ENCODE measurements at places on chromosomes 12 and 14. TPM values are rescaled to one million over a fixed set of nuclear protein-coding genes. Genes with fewer than 3 reads are reported as not detected.

- no peak for DNase-seq
These were observed 8.4 kb downstream of the TCL1A start for GRCh38 chr14:95705518-95705917.

DNA sequence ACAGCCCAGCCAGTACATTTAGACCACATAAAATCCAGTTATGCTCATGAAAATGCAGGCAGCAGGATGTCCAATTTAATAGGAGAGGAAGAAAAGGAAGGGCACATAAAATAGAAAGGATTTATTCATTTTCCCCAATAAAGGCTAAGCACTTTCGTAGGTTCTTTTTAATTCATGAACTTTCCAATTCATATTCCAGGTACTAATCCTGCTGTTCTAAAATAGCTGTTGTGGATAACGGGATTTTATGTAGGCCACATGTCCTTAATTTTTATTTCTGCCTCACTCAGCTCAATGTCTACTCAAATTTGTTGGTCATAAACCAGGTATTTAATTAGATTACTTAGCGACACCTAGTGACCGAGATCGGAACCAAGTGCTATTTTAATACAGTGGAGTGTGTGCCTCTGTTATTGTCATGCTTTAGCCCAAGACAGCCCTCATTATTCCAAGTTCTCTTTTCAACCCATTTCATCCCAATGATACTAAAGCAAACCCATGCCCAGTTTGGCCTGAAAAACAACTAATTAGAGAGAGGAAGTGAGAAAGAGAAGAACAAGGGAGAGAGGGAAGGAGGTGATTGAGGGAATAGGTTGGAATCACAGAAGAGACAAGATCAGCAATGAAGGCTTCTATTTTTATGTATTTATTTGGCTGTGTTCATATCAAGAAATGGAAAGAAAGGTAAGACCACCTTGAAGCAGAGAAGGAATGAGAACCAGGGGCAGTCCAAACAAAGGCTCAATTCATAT, 45.9 kb upstream of the IFNG-AS1 start:
- DNase-seq: peak; percentile 95

- no peak for DNase-seq
These were observed 84.6 kb downstream of the VCPKMT start for GRCh38 chr14:50031602-50032313.

DNA sequence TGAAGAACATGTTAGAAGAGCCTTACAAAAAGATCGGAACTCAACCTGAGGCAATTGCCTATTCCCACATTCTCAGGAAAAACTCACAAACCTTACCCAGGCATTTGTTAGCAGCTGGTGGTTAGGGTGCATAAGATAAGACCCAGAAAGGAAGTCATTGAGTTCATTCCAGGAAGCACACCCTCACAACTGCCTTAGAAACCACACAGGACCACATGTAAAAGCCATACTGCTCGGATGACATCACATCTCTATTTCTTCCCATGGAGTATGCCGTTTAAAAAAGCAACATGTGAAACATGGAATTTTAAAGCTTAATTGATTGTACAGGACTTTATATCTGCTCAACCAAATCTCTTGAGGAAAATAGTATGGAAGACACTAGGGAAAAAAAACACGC, 411.2 kb downstream of the DAD1 start:
- no peak for DNase-seq

GRCh38 chr12:111361073-111361716, 7.7 kb downstream of the PHETA1 start:
- DNase-seq: no peak

Gene OVCH1
- not detected for total RNA-seq

Gene RESF1
- 11.0 TPM for total RNA-seq

DNA sequence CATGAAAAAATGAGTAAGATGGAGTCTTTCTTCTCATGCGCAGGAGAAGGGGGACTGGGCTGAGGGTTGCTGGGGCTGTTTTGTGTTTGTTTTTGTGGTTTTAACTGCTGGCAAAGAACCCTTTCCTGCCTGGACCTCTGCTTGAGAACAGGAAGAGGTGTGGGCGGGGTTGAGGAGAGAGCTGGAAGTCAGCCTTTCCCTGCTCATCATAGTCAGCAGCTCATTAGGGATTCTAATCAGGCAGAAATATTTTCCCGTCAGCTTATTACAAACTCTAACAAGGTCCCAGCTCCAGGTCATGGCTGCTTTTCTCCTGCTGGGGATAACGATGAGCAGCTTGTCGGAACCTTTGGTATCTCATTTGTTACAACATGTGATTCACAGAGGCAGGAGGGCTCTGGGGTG, 185.0 kb upstream of the NRXN3 start:
- no peak for DNase-seq

- no peak for DNase-seq
These were observed 56.0 kb downstream of the PPP2R5C start for GRCh38 chr14:101817501-101818001.

GRCh38 chr12:117014342-117014887, 84.8 kb downstream of the TESC start:
- no peak for DNase-seq

- no peak for DNase-seq
These were observed 54.2 kb downstream of the SPTB start for GRCh38 chr14:64825509-64825908.

Gene CLEC4C
- not detected for total RNA-seq

GRCh38 chr12:74166096-74166495, 371.5 kb upstream of the ATXN7L3B start:
- DNase-seq: no peak

GRCh38 chr12:69929125-69929524, 104.1 kb downstream of the MYRFL start:
- no peak for DNase-seq

Gene FLRT2
- not detected for total RNA-seq

GRCh38 chr14:71094722-71095121, 187.5 kb downstream of the PCNX1 start:
- no peak for DNase-seq

Gene CD163
- not detected for total RNA-seq

DNA sequence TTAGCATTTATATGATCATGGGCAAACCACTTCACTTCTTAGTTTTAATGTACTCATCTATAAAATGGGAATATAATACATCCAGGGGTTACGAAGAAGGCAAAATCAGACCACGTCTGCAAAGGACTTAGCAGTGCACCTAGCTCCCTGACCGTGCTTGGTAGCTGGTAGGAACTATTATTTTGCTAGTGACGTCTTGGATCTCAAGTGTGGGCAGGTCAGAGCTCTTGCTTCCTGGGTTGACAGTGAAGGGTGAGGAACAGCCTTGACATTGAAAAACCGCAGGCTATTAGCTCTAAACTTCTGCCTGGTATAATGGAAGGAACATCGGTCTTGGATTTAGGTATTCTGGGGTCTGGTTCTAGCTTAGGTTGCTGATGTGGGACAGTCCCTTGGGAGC, 89.3 kb upstream of the MED13L start:
- no peak for DNase-seq

Gene OR4E2
- total RNA-seq: not detected

DNA sequence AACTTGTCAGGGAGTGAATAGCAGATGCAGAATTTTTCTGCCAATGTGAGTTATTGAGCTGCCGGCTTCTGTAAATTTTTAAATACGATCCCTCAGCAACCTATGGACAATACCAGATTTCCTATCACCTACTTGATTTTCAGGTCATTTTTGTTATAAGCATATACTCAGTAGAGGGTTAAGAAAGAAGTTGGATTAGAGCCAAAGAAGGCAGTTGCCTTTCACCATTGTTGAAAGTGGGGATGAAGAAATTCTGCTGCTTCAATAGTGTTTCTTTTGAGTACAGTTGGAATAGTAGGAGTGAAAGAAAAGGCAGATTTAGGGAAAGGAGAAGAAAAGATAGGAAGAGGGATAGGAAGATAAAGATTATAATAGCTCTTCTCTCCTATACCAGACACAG, 197.1 kb downstream of the ATP23 start:
- DNase-seq: no peak

Gene KRT71
- not detected for total RNA-seq

DNA sequence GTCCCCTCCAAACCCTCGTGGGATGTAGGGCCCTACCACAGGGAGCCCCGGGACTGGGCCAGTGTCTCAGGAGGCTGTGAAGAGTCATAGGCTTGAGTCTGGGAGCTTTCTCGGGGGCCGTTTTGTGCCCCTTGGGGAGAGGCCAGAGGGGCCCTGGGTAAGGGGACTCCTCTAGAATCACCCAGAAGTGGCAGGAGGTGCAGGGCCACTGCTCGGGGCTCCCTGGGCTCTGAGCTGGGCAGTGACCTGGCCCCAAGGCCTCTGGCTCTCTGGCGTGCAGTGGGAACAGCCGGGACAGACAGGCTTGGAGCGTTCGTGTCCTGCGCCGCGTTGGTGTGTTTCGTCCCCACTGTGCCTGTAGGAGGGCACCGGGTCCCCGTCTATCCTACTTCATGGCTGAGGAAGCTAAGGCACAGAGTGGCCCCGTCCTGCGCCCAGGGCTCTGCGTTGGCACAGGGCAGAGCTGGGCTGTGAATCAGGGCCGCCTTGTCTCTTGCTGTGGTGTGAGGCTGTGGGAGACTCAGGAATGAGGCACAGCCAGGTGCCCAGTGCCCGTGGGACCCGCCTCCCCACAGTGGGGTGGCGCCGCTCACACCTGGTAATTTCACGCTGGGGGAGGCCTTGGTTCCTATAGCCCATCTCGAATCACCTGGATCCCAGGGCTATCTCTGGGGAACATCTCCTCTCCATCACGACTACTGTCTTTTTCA, 23.8 kb upstream of the KIF26A start:
- DNase-seq: no peak

- DNase-seq: no peak
These were observed 259.9 kb upstream of the MDGA2 start for GRCh38 chr14:47935332-47935731.

DNA sequence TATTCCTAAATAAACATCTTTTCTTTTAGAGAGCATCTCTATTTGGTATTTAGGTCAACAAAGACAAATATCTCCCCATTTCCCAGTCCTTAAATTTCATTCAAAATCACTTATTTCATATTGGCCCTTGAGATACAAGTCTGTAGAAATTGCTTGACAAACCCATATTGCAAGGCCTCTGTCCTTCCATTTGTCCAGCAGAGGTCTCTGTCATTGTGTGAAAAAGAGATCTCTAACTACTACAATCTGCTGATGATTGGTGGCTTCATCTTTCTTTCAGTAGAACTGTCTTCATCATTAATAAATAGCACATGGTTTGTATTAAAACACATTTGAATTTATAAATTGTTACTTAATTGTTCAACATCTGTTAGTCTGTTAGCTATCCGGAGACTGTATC, 252.6 kb downstream of the ACSS3 start:
- DNase-seq: peak; percentile 5

GRCh38 chr14:87171141-87171540, 821.8 kb downstream of the GALC start:
- DNase-seq: no peak

- no peak for DNase-seq
These were observed 64.4 kb downstream of the TMX1 start for GRCh38 chr14:51304438-51304837.

All from HT-29 (cell line).